T-helper 9 cell (primary cell): ENCODE measurements at places on chromosomes 4 and X.
A peak's percentile ranks its signal among the peaks of the same experiment; 100 is the strongest.

DNA sequence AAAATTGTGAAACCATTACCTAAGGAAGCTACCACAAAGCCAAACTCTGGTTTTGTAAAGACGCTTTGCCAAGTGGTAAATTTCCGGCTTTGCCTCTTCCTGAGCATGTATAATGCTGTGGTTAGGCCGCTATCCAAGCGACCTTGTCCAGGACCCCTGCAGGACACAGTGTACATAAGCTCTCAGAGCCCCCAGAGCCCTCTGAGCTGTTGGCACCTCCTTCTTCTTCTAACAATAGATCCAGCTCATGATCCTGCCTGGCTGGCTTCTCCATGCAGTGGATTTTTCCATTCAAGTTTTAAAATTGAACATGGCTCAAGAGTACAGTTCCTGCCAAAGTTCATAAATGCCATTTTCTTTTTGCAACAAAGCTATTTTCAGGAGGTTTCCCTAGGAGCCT lies 326.7 kb downstream of the MAPK10 start:
- DNase-seq = no peak

DNA sequence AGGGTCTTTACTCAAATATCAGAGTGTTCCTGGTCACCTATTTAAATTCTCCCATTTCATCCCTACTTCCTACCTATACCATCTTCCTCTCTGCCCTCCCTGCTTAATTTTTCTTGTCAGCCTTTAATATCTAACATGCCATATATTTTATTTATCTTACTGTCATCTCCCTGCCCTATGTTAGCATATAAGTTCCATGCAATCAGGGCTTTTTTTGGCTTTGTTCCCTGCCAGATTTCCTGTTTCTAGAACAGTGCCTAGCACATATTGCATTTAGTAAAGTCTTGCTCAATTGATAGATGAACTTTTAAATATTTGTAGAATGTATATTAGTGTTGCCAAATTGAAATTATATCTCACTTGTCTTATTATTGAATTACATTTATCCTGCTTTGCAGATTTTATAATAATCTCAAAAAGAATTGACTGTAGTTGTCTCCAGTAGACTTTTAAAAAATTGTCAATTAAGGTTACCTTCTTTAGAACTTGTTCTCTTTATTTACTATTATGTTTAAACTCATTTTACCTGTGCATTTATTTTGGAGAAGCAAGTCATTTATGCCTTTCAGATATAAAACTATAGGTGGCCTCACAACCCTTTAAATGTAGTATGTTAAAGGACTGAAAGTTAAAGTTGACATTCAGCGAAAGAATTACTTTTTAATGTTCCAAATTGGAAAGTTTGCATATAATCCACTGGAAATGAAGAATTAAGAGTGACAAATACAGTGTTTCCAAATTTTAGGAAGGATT lies 108.2 kb upstream of the BMPR1B start:
- DNase-seq = no peak

DNA sequence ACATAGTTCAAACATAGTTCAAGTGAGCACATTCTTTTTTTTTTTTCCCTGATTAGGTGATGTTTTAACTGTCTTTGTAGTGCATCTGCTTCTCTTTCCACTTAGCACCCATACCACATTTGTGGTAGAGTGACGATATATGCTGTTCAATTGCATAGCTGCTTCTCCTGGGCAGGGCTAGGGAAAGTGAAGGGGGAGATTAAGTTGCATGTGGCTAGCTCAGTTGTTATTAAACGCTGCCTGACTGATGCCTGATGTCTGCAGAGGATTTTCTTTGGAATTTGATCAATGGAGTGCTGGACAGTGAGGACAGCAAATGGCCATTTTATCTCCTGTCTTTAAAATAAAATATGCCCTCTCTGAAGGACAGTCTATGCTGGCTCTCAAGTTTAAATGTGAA lies 63.7 kb downstream of the ANK2 start:
- no peak for DNase-seq

DNA sequence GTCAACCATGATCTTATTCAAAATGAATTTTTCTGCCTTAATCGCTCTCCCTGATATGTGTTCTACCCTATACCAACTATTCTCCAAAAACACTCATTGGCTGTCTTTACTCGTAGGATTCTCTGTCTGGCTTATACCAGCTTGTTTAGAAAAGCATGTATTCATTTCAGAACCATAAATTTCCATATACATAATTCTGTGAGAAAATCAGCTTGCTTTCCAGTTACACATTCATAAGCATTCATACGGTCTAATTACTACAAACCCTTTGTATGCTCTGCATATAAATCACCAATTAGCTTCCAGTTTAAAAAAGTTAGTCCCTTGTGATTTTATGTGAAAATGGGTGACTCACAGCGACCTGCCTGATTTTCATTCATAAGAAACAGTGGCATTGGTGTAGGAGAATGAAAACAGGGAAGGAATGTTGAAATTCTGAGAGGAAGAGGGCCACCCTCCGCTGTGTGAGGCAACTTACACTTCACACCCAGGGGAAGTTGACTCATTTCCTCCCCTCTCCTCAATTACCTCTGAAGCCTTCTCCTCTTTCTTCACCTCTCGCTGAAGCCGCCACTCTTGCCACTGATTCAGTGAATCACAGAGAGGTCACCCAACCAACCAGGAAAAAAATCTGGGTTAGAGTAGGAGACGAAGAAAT lies 63.3 kb downstream of the MEPE start:
- DNase-seq = no peak

GRCh38 chr4:145709843-145710242 lies 29.9 kb downstream of the C4orf51 start:
- no peak for DNase-seq

GRCh38 chr4:9938933-9939332 lies 82.4 kb downstream of the SLC2A9 start:
- DNase-seq = no peak

DNA sequence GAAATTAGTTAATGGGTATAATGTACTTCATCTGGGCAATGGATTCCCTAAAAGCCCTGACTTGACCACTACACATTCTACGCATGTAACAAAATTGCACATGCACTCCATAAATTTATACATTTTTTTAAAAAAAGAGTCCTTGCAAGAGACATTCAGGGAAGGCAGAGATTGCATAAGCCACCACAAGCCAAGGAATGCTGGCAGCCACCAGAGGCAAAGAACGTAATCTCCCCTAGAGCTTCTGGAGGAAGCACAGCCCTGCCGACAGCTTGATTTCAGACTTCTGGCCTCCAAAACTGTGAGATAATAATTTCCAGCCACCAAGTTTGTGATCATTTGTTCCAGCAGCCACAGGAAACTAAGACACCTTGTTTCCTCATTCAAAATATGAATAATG lies 185.6 kb upstream of the GALNT7 start:
- DNase-seq = no peak

DNA sequence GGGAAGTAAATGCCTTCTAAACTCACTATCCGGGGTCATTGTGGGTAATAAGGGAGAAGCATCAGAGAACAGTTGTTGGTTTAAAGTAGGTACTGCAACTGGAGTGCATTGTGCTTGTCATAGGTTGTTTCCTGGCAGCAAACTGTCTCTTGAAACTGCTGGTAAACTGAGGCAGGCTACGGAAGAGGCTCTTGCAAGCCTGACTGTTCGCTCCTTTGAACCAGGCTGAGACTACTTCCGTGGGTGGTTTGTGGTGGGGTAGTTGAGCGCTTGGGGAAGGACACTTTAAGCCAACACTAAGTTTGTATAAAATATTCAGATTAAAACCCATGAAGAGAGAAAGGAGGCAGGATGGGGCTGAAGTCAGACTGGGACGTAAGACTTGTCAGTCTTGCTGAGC lies 45.2 kb upstream of the WDR1 start:
- DNase-seq = peak; percentile 3

DNA sequence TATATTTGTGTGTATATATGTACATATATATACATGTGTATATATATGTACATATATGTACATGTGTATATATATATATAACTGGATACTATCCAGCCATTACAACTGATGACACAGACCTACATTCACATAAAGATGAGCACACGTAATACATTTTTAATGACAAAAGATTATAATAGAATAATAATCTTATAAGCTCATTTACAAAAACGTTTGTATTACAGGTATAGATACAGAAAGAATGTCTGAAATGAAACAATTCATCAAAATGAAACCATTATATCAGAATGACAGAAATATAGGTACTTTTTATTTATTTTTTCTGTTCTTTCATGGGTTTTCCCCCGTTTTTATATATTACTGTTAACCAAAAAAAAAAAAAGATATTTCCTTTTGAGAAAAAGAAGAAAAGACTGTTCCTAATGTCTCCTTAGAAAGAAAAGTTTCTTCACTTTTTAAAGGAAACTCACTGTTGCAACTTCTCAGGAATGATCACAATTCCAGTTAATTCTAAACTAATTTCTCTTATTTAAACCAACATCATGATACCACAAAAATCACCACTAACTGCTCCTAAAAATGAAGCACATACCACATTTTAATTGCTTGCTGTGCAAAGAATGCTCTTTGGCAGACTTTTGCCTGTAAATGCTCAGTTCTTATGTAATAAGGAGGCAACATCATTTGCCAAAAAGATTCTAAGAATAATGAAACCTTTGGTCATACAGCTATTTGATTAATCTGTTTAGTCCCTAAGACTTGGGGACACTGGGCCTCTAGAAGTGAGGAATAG lies 18.9 kb downstream of the LEF1 start:
- DNase-seq = no peak

DNA sequence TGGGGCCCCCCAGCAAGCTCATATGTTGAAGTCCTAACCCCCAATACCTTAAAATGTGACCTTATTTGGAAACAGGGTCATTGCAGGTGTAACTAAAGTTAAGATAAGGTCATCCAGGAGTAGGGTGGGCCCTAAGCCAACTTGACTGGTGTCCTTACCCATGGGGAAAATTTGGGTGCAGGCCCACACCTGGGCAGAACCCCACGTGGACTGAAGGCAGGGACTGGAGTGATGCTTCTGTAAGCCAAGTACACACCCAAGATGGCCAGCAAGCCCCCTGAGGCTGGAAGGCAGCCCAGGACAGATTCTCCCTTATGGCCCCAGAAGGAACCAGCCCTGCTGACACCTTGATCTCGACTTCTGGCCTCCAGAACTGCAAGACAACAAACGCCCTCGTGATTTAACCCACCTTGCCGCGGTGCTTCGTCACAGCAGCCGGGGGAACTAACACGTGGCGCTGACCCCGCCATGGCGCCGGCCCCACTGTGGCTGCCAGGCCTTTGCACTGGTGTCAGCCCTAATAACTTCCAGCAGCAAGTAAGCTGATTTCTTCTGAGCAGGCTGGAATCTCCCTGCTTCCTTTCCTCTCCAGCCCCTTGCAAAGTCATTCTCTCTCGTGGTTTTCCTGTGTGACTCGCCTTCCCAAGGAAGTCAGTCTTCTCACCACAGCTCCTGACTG lies 23.2 kb upstream of the MXD4 start:
- no peak for DNase-seq

GRCh38 chr4:108224611-108225053 lies 55.9 kb upstream of the LEF1 start:
- DNase-seq = no peak

- no peak for DNase-seq
Measured at GRCh38 chr4:17241835-17242234, 270.1 kb downstream of the QDPR start.

GRCh38 chr4:153229545-153229944 lies 25.3 kb downstream of the TRIM2 start:
- no peak for DNase-seq

DNA sequence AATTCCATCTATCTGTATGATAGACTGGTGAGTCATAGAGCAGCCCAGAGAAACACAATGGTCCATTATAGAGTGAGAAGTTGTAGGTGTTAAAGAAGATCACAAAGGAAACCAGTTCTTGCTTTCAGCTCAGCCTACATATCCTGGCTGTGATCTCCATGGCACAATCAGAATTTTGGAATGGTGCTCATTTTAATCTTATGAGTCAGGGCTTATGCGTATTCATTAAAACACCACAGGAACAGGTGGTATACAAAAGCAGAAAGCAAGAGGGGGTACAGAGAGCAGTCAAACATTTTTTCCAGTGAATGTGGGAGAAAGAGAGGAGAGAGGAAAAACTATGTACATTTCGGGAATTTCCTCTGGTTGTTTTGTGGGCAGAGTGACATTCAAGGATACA lies 126.9 kb downstream of the MFAP3L start:
- DNase-seq = no peak

DNA sequence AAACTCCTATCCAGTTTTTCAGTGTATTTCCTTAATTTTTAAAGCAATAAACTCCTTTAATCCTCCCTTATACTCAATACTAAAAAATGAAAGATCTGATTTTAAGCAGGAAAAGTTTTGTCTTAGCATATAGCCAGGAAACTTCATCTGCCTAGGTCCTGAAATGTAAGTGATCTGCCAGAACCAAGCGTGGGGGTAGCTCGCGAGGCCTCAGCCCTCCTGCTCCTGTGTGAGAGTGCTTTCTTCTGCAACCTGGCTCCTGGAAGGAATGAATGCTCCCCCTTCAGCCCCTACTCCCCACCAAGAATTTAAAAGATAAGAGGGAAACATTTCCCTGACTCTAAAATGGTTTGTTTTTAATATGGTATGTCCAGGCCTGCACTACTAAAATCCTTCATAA lies 160.1 kb downstream of the CBR4 start:
- no peak for DNase-seq
